ENCODE measurements at places on chromosomes 7 and 10. TPM values are rescaled to one million over a fixed set of nuclear protein-coding genes. Genes with fewer than 3 reads are reported as not detected.
A peak's percentile ranks its signal among the peaks of the same experiment; 100 is the strongest.

- DNase-seq = no peak
Observed at GRCh38 chr10:49314806-49315205, 15.8 kb downstream of the C10orf71 start.

DNA sequence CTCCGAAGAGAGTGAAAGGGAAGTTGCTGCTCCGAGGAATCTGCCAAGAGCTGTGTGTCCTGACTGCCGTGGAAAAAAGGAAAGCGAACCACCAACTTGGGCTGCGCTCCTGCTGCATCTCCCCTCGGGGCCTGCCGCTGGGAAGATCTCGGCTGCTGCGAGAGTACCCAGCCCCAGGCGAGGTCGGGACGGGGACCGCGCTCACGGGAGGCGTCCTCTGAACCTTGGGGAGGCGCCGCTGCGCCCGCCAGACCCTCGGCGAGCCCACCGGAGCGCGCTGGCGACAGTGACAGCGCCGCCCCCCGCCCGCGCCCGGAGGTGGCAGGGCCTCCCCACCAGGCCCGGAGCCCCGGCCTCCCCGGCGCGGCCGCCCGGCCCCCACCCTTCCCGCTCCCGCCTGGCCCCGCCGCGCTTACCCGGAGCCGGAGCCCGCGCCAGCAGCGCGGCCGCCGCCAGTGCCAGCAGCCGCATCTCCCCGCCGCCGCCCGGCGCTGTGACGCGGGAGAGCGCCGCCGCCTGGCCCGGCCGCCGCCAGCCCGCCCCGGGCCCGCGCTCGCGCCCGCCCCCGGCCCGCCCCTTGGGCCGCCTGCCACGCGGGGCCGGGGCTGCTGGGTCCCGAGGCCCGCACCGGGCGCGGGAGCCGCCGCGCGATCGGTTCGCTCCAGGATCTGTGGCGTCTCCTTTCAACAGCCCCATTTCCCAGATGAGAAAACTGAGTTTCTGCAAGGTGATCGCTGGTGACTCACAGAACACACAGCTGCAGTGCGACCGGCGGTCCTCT is at the start of gene VSTM4:
TSS of gene VSTM4 (minus strand) at position 508 of the 781 bp plus-strand sequence. CDS start at position 471, 37 bp downstream.
- DNase-seq = no peak

DNA sequence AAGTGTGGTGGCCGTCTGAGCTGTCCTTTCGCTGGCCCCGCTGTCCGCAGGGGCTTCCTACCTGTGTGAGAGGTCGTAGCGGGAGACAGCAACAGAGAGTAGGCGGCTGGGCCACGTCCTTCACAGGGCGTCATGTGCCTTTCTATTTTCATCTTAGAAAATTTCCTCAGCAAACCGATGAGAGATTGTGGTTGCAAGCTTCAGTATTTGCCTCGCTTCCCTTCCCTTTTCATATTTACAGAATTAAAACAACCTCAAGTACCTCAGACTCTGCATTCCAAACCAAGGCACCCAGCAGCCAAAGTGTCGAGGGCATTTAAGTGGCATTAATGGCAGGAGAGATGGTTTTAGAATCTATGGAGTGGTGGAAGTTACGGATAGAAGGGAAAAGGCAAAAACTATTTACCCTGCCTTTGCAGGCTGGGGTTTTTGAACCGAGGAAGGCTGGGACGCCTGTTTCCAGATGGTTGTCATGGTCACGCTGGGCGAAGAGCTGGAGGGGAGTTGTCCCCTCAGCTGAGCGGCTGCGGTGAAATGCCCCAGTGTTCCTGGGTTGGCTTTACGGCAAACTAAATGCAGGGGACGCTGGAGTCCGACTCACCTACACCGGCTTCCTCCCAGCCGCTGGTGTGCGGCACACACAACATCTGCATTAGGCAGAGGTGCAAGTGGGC is 41.9 kb downstream of the WIPI2 start:
- DNase-seq = no peak

GRCh38 chr10:58094985-58095718 is 172.5 kb downstream of the IPMK start:
- DNase-seq = no peak

GRCh38 chr7:8147760-8148463 is 114.1 kb downstream of the ICA1 start:
- DNase-seq = no peak

DNA sequence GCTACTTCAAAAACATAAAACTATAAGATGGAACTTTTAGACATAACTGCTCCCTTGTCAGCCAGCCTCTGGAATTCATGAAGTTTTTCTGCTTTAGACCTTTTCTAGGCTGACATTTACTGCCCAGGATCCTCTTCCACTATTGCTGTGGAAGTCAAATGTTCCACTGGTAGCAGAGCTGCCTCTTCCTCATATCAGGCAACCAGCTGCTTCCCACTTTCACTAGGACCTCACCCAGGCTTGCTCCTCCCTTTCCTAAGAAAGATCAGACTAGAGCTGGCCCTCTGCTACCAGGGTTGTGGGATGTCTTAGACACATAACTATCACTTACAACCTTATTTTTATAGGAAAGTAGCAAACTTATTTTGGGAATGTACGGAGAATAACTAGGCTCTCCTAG is 121.5 kb downstream of the CTTNBP2 start:
- no peak for DNase-seq

DNA sequence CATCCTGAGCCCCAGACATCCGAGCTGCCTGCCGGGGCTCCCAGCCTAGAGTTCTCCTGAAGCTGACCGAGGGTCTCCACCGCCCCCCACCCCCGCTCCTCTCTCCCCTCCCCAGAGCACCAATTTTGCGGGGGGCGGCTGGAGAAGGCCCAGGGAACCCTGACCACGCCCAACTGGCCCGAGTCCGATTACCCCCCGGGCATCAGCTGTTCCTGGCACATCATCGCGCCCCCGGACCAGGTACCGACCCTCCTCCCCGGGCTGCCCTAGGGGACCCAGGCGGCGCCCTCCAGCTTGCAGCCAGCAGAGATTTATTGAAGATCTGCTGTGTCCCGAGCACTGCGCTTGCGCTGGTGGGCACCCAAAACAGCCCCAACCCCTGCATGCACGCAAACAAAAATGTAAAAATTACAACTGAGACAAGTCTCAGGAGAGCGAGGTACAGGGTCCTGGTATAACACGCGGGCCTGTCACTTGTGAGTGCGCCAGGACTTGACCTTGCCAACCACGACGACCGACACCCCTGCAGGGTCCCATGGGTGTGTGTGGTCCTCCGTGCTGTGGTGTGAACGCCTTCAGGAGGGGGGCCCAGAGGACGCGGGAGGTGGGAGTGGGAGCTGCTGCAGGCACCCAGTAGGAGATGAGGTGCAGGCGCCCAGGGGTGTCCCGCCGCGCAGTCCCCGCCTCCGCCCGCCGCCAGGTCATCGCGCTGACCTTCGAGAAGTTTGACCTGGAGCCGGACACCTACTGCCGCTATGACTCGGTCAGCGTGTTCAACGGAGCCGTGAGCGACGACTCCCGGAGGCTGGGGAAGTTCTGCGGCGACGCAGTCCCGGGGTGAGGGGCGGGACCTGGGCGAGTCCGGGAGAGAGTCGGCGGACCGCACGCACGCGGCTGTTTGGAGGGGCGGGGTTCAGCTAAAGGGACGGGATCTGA is 3.1 kb downstream of the PCOLCE start:
- no peak for DNase-seq

DNA sequence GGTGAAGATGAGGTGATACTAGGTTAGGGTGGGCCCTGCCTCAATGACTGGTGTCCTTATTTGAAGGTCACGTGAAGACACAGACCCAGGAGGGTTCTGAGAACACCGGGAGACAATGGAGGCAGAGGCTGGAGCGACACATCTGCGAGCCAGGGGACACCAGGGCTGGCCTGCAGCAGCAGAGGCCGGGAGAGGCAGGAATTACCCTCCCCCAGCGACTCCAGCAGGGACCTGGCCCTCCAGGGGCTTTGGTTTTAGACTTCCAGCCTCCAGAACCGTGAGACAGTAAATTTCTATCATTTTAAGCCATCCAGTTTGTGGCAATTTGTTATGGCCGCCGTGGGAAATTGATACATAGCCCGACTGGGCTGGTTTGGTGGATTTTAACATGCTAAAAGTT is 152.2 kb downstream of the DNAJB6 start:
- DNase-seq = no peak

- DNase-seq = peak; percentile 95
Observed at GRCh38 chr7:16431646-16432424, 10.5 kb upstream of the CRPPA start.

DNA sequence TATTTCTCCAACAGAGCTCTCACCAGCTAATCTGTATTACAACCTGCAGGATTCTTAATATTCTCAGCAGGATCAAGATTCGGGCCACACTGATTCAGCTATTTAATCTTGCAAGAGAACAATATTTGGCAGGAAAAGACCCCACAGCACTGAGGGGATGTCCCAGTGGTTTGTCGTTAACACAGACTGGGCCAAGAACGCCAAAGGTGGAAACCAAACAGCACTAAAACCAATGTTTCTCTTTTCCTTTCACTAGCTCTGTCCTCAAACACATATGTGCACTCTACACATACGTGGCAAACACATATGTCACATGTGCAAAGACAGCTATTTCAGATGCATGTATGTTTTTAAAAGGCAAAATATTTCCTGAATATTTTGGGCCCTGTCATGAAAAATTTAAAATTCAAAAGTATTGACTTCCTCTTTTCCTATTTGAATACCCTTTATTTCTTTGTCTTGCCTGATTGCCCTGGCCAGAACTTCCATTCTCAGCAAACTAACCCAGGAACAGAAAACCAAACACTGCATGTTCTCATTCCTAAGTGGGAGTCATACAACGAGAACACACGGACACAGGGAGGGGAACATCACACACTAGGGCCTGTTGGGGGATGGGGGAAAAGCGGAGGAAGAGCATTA is 51.7 kb upstream of the NEBL start:
- DNase-seq = no peak

DNA sequence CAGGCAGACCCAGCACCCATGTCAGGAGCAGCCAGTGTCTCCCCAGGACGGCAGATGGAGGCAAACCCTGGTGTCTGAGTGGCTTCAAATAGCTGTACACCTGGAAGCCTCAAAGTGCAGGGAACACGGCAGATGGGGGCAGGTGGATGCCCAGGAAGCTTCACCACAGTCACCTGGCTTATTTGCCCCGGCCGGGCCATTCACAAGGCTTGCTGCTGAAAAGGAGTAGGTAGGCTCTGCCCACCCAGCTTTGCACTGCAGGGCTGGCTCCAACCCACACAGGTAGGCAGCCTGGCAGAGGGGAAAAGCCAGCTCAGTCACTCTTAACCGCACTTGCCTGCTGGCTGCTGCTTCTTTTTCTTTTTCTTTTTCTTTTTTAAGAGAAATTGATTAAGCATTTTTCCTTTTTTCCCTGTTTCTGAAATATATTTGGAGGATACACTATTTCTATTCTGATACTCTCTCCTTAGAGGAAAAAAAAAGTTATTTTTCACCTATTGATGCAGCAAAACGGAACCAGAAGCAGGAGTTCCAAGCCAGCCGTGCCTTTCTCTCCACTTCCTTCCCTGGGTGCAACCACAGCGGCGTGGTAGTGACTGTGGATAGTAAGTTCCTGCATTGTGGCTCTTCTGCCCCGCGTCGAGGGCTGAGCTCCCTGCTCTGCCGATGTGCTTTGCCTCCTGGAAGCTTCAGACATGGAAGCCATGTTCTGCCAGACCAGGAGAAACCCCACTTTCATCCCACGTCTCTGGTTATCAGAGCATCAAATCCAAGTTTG is 118.3 kb downstream of the KLF6 start:
- DNase-seq = no peak

DNA sequence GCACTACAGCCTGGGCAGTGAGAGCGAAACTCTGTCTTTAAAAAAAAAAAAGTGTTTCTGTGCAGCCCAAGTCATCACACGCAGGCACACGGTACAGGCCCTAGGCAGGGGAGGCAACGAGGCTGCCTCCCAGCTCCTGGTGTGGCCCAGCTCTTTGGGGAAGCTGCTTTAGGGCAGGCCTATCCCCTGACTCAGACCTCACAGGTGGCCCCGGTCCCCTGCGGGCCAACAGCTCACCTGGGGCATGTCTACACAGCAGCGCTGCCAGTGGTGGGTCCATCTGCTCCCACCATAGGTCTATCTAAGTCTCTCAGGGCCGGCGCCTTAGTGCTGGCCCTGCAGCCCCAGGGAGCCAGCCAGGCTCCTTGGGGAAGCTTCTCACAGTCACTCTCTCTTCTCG is 31.4 kb downstream of the ZAN start:
- DNase-seq = no peak

DNA sequence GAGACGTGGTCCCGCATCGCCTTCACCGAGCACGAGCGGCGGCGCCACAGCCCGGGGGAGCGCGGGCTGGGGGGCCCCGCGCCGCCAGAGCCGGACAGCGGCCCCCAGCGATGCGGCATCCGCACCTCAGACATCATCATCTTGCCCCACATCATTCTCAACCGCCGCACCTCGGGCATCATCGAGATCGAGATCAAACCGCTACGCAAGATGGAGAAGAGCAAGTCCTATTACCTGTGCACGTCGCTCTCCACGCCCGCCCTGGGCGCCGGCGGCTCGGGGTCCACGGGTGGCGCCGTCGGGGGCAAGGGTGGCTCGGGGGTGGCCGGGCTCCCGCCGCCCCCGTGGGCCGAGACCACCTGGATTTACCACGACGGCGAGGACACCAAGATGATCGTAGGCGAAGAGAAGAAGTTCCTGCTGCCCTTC is 737 bp downstream of the CNNM2 start:
- DNase-seq = peak; percentile 10

DNA sequence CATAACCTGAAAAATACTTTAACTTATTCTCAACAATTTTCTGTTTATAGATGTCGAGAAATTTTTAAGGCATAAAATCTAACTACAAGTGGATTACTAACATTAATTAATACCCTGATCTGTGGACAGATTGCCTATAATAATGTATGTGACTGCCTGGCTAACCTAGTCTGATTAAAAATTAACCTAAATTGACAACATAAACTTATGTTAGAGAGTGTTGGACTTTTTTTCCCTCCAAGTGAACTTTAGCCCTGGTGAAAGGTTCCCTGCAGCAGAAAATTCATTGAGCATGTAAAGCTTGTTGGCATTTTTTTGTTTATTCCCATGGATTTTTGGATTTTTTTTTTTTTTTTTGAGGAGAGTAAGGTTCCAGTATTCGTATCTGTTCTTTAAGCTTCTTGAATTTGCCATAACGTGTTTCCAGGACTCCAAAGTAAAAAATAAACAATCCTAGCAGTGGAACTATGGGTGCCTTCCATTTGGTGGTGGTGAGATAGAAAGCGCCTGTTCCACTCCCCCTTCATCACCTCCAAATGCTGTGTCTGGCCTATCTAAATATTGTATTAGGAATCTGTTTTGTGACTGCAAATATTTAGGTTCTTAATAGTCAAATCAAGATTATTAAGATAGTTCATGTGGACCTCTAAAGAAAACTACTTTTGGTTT is 36.1 kb downstream of the NET1 start:
- no peak for DNase-seq

DNA sequence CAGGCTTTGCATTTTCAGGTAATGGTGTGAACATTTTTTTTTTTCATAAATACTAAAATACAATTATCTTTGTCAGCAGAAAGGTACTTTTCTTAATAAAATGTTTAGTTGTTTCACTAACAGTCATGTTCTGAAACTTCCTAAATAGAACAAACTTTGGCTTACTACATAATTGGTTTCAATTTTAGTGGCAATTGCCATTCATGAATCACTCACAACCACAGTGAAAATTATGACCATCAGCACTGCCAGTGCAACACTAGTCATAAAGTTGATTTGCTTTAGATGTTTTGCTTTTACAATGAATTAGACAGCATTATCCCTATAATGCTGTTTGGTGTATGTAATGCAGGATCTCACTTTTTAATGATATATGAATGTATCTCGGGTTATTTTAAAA is 297.6 kb upstream of the PLXDC2 start:
- DNase-seq = no peak

Gene CHAT
- not detected for total RNA-seq

Gene HOXA9
- not detected for total RNA-seq

Gene PRKCQ
- not detected for total RNA-seq

Gene CRTAC1
- total RNA-seq = 2.6 TPM

Gene DGKB
- 0.03 TPM for total RNA-seq

Gene SEMA3D
- total RNA-seq = 0.95 TPM

Gene OR6B1
- total RNA-seq = not detected

Gene SDK1
- 0.08 TPM for total RNA-seq

All from SK-MEL-5 (cell line).